ENCODE measurements at places on chromosomes 7 and 10. TPM values are rescaled to one million over a fixed set of nuclear protein-coding genes. Genes with fewer than 3 reads are reported as not detected.

Gene NRAP
- not detected for total RNA-seq

GRCh38 chr10:58588673-58589265, 76.1 kb downstream of the BICC1 start:
- no peak for DNase-seq

GRCh38 chr10:43648095-43648397, 635 bp downstream of the ZNF32 start:
- no peak for DNase-seq

DNA sequence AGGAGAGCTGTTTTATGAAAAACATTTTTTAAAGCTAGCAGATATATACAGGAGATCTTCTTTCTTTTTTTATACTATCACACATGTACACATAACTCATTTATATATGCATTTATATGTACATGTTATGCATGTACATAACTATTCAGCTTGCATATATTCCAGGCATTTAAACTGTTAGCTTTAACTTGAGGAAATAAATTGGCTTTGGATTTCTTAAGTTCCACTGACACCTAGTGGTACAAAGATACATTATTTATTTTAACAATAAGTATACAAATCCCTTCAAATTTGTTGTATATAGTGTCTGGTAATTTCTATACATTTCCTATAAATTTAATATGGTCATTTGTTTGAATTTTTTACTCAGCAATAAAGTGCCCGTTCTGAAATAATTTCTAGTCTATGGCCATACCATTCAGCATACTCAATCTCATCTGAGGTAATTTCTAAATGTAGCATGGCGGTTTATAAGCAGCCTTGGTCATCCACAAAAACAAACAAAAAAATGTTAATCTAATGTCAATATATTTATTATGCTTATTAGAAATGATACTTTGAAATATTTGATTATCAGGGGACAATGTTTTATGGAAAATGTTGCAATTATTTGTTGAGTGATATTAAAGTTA, 11.6 kb downstream of the ZDHHC6 start:
- DNase-seq: no peak

All from aorta (tissue), 5 donors.